GM12892 (cell line): ENCODE measurements at places on chromosomes 3 and 15.

- no peak for DNase-seq
Observed at GRCh38 chr3:152039887-152040286, 166.4 kb downstream of the SUCNR1 start.

GRCh38 chr3:159685801-159686200, 302.8 kb upstream of the IL12A start:
- no peak for DNase-seq

- no peak for DNase-seq
Observed at GRCh38 chr3:124927574-124928045, 6.9 kb downstream of the MUC13 start.

- DNase-seq: no peak
Observed at GRCh38 chr3:72189339-72189738, 404.4 kb upstream of the PROK2 start.

GRCh38 chr3:140898340-140899180, 43.1 kb upstream of the SLC25A36 start:
- DNase-seq: no peak

- DNase-seq: no peak
Observed at GRCh38 chr3:164351131-164351530, 727.2 kb downstream of the SI start.

DNA sequence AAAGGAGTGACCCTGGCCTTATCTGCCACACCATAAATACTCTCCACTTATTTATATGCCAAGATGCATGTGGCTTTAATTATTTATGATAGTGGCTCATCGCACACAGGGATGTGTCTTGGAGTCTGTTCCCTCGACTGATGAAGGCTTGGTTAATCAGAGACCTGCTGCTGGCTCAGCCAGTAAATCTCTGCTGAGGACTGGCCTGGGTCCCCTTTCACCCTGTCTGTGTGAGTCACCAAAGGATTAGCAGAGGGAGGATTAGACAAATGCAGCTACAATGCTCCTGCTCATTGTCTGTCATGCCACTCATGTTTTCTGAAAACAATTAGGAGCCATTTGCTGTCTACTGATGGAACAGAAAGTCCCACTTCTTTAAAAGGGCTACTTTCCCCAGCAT, 226.8 kb downstream of the NTRK3 start:
- no peak for DNase-seq

DNA sequence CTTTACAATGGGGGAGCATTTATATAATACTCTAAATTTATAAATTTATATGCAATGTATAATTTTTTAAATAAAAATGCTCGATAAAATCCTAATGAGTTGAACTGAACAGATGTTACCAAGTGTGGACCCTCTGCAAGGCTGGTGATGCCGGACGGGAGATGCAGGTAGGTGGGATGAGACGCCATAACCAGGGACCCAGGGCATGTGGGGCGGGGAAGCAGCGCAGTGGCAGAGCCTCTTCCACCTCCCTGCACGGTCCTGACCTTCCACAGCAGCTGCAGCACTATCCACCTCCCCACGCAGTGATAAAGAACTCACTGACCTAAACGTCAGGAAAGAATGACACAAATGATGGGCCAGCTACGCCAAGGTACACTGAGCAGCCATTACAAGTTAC, 12.8 kb downstream of the PCSK6 start:
- no peak for DNase-seq

DNA sequence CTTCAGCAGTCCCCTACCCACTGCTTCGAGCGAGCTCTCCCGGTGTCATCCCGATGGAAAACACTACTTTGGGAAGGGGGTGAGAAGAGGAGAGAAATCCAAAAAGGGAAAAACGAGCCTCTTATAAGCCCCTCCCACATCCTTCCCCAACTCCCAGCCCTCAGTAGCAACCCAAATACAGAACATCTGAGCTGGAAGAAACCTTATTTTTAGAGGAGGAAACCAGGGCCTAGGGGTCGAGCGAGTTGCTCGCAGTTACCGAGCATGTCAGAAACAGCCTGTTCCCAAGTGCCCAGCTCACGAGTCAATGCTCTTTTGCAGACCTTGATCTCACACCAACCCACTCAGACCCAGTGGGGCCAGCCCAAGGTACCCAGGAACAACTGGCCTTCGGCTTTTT, 14.2 kb downstream of the RBPMS2 start:
- no peak for DNase-seq

- DNase-seq: no peak
Observed at GRCh38 chr3:47348411-47349154, 32.2 kb upstream of the PTPN23 start.

GRCh38 chr15:26888761-26889160, 21.9 kb downstream of the GABRA5 start:
- no peak for DNase-seq

- no peak for DNase-seq
Observed at GRCh38 chr15:85029221-85029620, 47.6 kb downstream of the PDE8A start.

DNA sequence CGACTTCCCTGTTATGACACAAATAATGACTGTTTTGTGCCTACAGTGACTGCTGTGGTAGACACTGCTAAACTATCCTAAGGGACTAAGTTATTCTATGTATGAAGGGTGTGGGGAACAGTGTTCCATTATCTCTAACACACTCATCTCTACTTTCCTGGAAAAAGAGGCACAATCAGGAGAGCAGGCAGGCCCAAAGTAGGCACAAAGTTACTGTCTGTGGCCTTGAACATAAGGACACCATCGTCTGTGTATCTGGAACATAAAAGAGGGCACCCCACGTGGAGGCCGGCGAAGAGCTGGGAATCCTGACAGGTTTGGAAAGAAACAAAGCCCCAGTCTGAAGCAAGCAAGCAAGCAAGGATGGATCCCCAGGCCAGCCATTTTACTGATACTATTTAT, 1.5 kb downstream of the ABCC5 start:
- no peak for DNase-seq

GRCh38 chr15:44286814-44287452, 1.6 kb upstream of the GOLM2 start:
- DNase-seq: no peak

GRCh38 chr3:32181365-32181764, 57.1 kb upstream of the CMTM8 start:
- no peak for DNase-seq

GRCh38 chr3:41749988-41750387, 211.9 kb downstream of the ULK4 start:
- no peak for DNase-seq

DNA sequence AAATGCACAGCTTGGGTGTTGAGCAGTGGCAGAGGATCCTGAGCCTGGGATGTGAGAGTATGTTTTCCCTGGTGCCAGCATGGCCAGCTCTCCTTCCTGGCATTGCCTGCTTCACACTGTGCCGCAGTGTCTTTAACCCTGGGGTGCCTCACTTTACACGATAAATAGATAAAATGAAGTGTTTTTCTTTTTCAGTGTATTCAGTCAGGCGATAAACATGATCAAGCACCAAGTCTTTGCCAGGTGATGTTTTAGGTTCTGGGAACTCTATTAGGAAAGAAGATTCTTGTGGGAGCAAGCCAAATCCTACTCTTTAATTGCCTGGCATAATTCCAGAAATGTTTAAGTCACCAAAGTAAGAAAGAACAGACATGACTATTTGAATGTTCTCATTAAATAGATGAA, 14.0 kb downstream of the ABHD6 start:
- DNase-seq: no peak

GRCh38 chr3:98768961-98769360, 5.8 kb downstream of the ST3GAL6 start:
- DNase-seq: no peak

DNA sequence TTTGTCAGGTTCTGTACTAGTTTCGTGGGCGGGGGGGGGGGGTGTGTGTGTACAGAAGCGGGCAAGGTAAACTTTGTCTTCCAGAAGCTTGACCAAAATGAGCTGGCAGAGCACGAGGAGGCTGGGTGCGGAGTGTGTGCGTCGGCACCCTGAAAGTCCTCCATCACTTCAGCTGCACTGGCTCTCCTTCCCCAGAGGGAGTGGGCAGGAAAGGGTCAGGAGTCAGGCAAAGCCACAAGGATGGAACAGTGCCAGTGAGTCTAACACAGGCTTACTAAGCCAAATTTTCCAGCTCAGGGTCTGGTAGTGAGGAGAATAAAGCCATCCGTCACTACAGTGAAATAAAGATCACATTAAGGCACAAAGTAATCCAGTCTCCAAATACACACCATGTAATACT, 11.9 kb upstream of the SH3GL3 start:
- DNase-seq: no peak

DNA sequence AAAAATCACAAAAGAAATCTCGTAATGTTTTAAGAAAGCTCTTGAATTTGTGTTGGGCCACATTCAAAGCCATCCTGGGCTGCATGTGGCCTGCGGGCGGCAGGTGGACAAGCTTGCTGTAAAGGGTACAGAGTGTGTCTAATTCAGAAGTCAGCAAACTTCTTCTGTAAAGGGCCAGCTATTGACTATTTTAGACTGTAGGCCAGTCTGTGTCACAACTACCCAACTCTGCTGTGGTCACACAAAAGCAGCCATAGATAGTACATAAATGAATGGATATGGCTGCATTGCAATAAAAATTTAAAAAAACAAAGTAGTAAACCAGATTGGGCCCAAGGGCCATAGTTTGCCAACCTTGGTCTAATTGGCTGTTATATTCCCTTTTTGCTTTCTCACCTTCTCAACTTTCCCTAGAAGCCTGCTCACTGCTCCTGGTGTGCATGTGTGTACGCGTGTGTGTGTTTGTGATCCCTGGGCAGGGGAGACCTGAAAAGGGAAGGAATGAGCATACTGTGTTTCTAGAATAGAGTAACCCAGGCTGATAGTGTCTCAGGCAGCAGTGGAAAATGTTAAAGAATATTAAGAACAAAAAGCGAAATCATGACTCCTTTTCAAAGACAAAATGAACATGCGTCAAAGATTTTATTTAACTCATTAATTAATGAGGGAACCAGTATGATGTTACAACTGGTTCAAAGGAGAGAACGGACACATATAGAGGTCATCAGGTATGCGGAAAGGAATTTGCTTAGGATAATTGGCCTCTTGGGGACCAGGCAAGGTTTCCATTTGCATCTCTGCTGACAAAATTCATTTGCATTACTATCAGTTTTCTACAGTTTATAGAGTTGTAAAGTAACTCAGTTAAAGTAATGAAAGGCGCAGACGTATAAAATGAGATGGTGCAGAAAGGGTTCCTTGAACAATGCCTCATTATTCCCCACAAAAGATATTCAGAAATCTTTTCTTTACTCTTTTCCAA, 248.0 kb downstream of the THSD4 start:
- no peak for DNase-seq

DNA sequence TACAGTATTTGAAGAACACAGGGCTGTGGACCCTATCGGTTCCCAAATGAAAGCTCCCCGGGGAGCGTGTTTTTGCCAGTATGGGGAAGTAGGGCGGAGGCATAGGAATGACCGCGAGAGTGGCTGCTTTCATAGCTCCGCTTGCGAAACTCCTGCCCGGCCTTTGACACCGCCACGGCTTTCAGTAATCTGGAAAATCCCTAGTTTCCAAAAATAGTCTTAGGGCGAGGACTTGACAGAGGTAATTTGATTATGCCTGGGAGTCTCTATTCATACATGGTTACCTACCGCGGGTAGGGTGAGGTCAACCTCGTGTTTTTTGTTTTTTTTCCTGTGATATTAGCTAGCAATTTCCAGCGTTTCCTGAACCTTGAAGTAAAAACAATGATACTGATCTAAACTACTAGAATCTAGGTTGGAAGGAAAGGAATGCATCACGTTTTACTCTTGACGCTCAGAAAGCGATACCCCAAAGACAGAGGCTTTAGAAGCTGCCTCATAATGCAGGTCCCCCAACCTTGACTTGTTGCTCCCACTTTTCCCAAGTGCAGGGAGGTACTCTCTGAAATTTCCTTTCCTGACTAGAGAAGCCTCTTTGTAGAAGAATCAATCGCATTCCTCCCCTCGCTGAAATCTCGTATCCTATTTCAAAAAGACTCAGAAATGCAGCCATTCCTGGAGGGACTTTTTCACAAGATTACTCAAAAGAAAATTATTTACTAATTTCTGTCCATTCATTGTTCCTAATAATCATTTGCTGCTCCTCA, 894 bp upstream of the CCNL1 start:
- DNase-seq: no peak

DNA sequence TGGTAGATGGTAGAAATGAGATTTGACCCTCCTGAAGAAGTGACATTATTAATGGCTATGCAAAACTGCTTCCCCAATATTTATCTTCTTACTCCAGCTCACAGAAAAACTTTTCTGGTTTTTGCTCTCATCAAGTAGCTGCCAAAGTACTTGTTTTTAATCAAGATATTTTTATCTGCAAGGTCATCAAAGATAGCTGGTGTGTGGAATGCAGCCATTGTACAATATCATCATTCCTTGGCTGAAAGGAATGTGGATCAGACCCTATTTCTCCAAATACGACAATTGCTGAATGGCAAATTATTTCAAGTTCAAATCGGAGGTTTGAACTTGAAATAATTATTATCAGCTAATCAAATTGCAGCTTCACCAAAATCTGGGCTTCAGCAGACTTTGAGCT, 126.9 kb upstream of the SLC7A14 start:
- no peak for DNase-seq

- no peak for DNase-seq
Observed at GRCh38 chr3:43862992-43863805, 172.5 kb downstream of the ABHD5 start.

- DNase-seq: no peak
Observed at GRCh38 chr3:71156062-71156665, 427.4 kb downstream of the FOXP1 start.

- DNase-seq: no peak
Observed at GRCh38 chr3:45515999-45516725, 78.4 kb upstream of the LIMD1 start.

- peak; percentile 51 for DNase-seq
Observed at GRCh38 chr3:61561374-61562041, at the start of gene PTPRG. TSS of gene PTPRG (plus strand) at chr3:61561571. CDS start at chr3:61562288, 717 bp downstream.

DNA sequence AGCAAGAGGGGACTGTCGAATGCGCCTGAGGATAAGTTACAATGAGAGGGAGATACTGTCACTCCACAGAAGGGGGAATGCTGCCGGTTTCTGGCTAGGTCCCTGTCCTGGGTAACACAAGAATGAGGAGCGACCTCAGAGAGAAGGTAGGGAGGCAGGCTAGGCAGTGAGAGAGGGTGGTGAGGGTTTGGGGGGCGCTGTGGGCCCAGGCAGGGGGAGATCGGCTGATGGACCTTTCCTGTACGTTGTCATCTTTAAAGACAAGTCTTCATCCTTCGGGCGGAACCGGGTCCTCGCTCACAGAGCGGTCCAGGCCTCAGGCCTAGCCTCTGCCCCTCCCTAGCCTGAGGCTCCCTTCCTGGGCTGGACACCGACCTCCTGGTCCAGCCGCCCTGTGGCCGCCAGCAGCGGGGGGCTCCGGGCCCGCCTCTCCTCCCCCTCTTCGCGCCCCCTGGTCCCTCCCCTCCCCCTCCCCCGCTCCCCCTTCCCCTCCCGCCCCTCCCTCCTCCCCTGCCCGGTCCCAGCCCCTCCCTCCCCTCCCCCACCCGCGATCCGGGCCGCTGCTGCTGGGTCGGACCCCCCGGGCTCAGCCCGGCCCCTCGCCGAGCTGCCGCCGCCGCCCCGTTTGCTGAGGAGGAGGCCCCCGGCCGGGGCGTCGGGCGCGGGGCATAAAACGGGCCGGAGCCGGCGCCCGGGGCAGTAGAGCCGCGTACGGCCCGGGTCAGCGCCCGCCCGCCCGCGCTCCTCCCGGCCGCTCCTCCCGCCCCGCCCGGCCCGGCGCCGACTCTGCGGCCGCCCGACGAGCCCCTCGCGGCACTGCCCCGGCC, at the start of gene CHRD:
Gene CHRD (plus strand): TSS at position 697 of the 827 bp plus-strand sequence. CDS start 265 bp downstream, outside the sequence.
- no peak for DNase-seq

- no peak for DNase-seq
Observed at GRCh38 chr3:189721873-189722665, 90.9 kb downstream of the TP63 start.
